ENCODE measurements at places on chromosomes 4 and X.

DNA sequence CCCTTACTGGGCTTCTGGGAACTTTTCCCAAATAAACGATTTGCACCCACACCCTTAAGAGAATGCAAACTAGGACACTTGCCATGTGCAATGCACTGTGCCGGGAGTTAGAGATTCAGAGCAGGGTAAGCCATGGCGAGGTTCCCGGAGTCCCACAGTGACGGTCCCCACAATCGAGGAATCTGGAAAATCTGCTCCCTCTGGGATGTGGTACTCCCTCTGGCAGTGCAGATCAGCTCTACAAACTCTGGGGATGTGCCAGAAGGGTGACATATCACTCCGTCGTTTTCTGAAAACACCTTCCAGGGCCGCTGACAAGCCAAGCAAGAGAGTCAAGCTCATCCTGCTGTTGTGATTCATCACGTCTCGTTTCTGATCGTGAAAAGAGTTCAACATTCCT, 537.5 kb downstream of the BCOR start:
- DNase-seq: no peak

DNA sequence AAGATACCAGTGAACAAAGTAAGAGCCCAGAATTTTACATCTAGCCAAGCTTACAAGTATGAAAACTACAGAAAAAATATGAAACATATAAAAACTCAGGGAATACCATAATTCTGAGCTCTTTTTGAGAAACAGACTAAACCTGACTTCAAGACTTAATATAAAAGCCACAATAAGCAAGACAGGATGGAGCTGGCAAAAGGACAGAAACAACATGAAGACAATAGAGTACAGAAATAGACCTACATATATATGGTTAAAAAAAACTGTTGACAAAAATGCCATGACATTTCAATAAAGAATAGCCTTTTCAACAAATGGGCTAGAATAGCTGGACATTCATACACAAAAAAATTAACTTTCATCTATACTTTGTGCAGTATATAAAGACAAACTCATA, 49.4 kb downstream of the UBA6 start:
- no peak for DNase-seq

GRCh38 chr4:17024425-17024824, 126.0 kb upstream of the LDB2 start:
- DNase-seq: no peak

DNA sequence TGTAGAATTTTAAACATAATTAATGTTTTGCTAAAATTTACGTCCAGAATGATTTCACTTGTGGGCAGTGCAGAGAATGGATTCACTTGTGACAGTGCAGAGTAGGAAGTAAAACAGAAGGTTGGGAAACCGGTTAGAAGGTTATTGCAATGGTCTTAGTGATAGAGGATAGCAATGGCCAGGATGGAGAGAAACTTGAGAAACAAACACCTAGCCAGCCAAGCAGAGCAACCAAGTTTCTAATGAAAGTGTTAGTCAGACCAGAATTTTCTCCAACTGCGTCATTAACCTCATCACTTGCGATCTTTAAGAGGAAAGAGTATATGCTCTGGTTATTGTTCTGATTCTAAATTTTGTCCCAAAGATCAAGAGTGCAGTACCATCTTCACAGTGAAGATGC, 50.0 kb upstream of the TBC1D9 start:
- DNase-seq: no peak

DNA sequence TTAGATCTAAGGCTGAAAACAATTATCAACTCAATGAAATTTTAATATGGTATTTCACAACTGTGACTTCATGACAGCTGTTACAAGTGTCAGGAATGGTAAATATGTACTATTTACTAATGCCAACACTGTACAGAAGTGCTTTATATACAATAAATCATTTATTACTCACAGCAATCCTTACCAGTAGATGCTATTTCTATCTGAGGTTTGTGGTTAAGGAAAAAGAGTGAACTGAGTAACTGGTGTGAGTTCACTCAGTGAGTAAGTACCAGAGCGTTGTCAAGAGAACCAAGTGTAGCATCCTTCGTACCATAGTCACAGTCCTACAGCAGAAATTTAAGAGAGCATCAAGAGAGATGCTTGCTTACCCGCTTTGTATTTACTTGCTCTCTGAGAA, 23.3 kb downstream of the MTHFD2L start:
- DNase-seq: no peak

DNA sequence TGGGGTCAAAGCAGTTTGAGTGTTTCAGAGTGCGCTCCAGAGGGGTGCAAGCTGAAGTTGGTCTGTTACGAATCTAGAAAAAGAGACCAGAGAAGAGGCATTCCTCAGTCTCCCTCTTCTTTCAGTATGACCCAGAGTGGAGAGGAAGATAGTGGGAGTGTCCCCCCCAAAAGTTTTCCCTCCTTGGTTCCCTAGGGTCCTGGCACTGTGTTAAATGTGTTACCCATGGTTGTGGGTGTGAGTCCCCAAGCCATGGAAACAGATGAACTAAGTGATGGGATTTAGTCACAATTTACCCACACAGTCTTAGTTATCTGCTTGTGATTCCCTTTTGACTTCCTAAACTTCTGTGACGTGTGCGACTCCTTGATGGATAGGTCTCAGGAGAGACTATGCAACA, 27.0 kb upstream of the NAF1 start:
- no peak for DNase-seq

DNA sequence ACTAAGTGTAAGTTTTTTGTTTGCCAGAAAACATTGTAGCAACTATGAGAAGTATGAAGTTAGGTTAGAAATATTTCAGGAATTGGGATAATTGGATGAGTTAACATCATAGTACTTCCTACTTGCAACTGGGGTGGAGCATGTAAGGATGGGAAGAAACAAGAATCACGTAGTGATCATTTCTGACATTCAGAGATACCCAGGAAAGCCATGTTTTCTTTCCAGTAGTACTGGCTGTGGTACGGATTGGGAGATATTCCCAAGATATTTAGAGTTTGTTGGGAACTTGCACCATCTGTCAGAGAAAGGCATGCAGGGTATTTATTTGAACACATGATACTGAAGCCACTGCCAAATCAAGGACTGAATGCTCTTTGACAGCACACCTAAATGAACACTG, 87.6 kb upstream of the SLC4A4 start:
- no peak for DNase-seq

GRCh38 chr4:141463678-141464077, 172.7 kb upstream of the IL15 start:
- DNase-seq: no peak

DNA sequence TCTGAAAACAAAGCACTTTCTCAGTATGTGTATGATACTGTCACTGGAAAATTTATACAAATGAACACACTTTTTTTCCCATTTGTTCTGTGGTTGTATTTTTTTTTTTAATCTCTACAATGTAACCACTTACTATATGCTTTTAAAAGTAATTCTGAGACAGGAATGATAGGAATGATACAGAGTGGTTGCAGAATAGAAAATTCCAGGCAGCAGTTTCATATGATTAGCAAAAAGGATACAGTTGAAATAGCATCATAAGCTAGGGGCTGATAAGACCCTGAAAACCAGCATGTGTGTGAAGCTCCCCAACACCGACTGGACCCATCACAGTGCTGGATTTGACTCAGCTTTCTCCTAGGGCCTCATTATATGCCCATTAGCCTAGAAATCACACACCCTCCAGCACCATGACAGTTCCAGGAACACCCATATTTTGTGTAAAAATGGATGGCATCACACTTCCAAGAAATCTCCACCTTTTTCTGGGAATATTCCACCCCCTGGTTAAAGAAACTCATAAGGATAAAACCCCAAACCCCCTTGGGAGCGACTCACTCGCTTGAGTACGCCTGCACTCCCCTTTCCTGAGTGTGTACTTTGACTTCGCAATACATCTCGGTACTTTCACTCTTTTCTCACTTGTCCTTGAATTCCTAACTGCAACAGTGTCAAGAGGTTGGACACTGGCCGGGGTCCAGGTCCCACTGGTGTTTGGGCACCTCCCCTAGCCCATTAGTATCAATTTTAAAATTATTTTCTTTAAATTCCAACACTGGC, 77.4 kb upstream of the AGA start:
- no peak for DNase-seq

- no peak for DNase-seq
Observed at GRCh38 chr4:41256131-41256739, 493 bp upstream of the UCHL1 start.

GRCh38 chr4:183541752-183542040, 36.8 kb downstream of the ING2 start:
- no peak for DNase-seq

DNA sequence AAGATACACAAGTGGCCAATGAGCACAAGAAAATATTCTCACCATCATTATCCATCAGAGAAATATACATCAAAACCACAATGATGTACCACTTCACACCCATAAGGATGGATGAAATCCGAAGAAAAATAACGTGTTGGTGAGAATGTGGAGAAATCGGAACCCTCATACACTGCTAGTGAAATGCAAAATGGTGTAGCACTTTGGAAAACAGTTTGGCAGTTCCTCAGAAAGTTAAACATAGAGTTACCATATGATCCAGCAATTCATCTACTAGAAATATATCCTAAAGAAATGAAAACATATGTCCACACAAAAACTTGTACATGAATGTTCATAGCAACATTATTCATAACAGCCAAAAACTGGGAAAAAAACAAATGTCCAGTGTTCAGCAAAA, 18.5 kb upstream of the APBB2 start:
- DNase-seq: no peak

- no peak for DNase-seq
Observed at GRCh38 chrX:112947981-112948615, 107.5 kb upstream of the AMOT start.

DNA sequence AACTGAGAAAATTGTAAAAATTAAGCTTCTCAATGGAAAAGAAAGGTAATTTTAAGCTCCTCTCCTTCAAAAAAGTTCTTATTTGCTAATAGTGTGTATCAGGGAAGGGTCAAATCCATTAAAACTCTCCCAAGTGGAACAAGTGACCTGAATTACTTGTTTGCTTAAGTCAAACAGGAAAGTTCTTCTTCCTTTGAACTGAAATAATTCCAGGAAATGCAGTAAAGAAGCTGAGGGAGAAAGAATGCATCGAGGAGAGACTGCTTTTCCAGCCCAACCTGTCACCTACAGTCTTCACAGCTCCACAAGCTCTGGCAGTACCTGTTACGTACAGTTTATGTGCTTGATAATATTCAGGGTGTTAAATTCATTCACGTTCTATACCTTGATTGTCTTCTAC, 131.1 kb downstream of the KLHL8 start:
- no peak for DNase-seq

- DNase-seq: no peak
Observed at GRCh38 chr4:3314706-3315260, 22.0 kb downstream of the RGS12 start.

- no peak for DNase-seq
Observed at GRCh38 chr4:98969878-98970785, 25.4 kb upstream of the METAP1 start.

GRCh38 chr4:153933915-153934687, 145.2 kb upstream of the SFRP2 start:
- no peak for DNase-seq

DNA sequence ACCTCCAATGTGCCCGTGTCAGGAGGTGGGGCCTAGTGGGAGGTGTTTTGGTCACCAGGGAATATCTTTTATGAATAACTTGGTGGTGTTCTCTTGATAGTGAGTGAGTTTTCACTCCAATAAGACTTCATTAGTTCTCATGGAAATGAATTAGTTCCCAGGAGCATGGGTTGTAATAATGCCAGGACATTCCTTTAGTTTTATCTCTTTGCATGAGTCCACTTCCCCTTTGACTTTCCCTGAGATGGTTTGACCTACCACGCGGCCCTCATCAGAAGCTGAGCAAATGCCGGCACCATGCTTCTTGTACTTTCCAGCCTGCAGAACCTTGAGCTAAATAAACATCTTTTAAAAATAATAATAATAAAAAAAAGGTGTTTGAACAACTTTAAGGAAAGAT, 112.9 kb upstream of the ACSL4 start:
- DNase-seq: no peak

- no peak for DNase-seq
Observed at GRCh38 chr4:11618666-11619282, 190.1 kb upstream of the HS3ST1 start.

- DNase-seq: no peak
Observed at GRCh38 chr4:41528512-41529205, 9.3 kb upstream of the LIMCH1 start.

- DNase-seq: no peak
Observed at GRCh38 chr4:182297659-182298058, 54.5 kb downstream of the TENM3 start.

DNA sequence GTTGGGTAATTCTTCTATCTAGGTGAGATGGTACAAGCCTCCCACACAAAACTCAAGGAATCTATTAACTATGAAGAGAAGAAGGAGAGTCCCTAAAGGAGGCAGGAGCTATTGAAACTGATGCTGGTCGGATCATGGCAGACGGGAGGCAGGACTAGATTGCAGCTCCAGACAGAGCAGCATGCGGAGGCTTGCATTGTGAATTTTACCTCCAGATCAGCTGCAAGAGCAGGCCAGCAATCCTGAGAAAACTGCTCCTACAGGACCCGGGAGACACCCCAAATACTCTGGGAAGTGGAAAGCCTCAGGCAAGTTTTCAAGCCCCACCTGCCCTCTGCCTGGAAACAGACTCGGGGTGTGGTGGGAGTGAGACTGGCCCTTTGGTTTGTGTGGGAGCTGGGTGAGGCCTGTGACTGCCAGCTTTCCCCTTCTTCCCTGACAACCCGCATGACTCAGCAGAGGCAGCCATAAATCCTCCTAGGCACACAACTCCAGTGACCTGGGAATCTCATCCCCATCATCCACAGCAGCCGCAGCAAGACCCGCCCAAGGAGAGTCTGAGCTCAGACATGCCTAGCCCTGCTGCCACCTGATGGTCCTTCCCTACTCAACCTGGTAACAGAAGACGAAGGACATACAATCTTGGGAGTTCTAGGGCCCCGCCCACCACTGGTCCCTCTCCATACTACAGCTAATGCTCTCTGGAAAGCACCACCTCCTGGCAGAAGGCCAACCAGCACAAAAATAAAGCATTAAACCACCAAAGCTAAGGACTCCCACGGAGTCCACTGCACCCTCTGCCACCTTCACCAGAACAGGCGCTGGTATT, 30.9 kb downstream of the GATB start:
- no peak for DNase-seq

DNA sequence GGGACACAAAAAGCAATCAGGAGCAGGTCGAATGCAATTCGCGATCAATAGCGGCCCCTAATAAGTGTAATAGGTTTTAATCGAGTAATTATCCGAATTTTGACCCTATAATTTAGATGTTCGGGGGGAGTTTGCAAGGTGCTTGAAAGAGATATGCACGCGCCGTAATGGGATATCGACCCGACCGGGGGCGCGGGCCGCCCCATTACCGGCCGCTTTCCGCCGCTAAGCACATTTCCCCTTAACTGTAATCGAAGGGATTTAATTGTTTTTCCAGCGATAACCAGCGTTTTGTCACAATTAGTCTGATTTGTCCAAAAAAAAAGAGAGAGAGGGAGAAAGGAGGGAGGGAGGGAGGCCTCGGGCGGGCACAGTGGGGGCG, 997 bp downstream of the NKX1-1 start:
- no peak for DNase-seq

GRCh38 chr4:168560184-168561180, 63.6 kb downstream of the PALLD start:
- no peak for DNase-seq

Data from KG1 (cell line).